ENCODE measurements at places on chromosomes 5 and 9.

DNA sequence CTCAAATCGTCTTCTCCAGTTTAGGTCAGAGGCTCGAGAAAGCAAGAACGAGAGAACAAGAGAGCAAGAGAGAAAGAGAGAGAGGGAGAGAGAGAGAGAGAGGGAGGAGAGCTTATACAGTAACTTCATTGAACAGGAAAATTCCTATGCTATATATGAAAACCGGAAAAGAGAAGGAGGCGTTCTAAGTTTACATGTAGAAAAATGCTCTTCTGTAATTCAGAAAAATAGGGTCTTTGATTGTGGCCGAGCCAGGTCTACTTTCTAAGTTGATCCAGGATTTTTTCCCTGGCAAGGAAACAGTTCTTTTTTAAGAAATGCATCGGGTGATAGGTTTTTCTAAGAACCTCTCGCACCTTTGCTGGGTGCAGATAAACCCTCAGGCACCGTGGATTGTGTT lies 29.5 kb downstream of the COL15A1 start:
- no peak for DNase-seq

GRCh38 chr9:98917746-98918487 lies 25.8 kb upstream of the COL15A1 start:
- no peak for DNase-seq

- no peak for DNase-seq
Observed at GRCh38 chr5:11482011-11482410, 422.2 kb downstream of the CTNND2 start.

DNA sequence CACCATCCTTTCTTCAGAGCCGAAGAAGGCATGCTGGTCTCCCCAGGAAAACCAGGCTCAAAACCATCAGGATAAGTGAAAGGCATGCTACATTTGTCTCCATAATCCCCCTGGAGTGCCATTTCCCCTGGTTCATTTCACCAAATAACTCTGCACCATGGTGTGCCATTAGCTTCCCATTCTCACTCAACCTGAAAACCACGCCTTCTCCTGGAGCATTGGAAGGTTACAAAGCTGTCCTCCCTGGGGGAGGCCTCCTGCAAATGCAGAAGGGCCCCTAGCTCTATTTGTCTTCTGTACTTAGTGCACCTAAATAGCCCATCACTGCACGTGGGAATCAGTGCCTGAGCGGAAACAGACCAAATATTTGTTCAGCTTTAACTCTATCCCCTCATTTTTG lies 90.2 kb upstream of the ICE1 start:
- DNase-seq: no peak

DNA sequence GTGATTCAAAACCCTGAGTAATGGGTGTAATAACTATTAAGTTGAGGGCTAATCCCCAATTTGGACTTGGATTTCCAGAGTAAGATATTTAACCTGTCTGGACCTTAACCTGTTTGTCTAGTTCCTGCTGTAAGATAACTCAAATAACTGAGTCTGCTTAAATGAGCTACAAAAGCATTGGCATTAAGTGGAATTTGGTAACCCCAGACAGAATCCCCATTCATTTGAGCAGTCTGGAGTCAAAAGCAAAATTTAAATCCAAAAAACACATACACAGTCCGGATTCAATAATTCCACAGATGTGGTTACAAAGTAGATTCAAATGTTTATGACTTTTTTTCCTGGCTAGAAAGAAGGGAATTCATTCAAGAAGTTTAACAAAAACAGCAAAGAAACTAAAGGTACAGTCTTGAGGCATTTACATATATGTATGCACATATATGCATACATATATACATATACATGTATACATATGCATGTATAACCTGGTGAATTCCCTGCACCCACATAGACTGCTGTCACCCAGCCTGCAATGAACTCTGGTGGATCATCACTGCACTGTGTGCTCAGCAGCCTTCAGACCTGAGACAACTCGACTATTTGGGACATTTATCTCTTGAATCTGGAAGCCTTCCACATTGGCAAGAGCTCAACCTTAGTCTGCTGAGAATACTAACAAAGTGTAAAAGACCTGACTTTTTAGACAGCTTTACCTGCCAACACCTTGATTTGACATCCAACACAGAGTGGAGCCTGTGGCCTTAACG lies 205.4 kb downstream of the LURAP1L start:
- no peak for DNase-seq

- no peak for DNase-seq
Observed at GRCh38 chr5:53560028-53560427, 411 bp upstream of the NDUFS4 start.

DNA sequence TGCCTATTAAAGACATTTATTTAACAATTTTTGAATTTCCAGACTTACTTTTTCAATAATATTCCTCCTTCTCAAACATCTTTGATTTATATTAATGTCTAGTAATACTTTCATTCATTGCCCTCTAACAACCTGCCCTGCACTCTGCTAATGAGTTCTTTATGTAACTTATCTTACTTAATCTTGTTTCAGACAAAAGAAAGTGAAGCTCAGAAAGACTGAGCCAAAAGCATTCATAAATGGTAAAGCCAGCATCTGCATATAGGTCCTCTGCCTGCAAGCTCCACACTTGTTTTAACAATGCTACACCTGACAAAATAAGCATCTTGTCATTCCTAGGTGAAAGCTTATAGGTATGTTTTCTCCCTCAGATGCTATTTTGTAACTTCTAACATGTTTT lies 2.4 kb upstream of the TNPO1 start:
- DNase-seq: no peak

DNA sequence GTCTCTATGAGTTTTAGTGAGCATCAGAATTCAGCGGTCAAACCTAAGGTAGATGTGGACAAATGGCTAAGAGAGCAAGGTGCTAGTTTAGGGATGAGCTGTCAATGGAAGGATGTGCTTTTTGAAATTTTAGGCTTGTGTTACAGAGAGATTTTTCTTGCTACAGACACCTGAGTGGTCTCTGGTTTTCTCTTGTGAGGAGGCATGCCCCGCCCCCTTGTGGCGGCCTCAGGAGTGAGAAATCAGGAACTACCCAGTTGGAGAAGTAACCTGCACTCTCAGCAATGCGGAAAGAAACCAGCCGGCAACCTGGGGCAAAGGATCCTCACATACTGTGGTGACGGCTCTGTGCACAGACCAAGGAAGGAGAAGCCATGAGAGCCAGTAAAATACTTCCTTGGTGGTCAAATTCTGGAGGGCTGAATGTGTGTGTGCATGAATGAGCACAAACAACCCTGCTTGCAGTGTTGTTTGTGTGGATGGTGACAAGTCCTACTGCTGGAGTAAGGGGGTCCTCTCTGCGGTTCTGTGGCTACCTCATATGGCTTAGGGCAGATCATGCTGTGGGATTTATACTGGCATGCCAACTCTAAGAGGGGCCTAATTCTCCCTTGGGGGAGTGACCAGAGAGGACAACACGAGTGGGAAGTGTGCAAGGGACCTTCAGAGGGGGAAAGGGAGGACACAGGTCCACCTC lies 16.7 kb upstream of the HSD17B4 start:
- no peak for DNase-seq

DNA sequence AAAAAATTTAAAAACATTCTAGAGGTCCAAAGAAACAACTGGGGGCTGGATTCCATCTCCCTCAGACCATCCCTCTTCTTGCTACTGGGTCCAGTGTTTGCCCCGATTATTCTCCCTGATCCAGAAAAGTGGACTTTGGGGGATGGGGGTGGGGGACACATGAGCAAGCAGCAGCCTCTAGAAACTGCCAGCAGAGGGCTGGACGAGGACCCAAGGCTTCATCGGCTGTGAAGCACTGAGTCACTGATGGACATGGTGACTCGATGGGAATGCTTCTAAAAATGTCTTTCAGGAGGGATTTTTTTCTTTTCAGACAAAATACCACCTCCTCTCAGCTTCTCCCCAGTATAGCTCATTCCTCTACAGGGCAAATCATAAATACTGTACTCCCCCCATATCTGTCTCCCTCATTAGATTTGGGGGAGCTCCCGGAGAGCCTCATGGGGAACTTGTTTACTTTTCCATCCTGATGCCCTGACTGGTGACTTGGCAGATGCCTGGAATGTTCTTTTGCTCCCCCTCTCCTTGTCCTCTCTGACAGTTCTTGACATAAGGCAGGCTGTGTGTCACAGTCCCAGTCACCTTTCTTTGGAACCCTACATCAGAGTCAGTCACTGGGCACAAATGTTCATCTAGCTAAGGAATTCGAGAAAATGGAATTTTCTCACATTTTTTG lies 67.2 kb upstream of the STC2 start:
- no peak for DNase-seq

DNA sequence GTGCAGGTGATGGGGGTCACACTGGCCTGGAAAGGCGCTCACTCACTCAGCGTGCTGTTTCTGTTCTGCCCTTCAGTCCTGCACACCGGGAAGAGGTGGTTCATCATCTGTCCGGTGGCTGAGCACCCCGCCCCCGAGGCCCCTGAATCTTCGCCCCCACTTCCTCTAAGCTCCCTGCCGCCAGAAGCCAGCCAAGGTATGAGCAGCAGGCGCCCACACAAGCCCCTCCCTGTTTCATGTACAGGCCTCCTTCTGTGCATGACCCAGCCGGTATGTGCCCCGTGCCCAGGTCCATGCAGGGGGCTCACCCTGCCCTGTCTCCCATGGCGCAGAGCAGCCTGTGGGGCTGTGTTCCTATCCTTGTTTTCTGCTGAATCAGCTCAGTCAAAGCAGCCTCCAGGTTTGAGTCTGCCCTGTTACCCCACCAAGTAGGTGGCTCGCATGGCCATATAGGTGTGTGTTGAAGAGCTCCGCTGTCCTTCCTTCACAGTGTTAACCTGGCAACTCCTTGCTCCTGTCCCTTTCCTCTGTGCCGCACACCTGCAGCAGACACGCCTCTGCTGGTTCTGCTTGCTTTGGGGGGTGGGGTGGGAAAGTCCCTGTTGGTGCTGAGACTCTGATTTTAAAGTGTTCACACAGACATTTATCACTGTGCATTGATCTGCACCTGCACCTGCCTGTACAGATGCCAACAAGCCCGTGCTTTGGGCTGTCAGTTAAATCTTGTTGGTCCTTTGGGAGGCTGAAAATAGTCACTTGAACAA lies 84.8 kb downstream of the WNK2 start:
- DNase-seq: no peak

- no peak for DNase-seq
Observed at GRCh38 chr5:179154991-179155955, 95.1 kb downstream of the ZNF354C start.

GRCh38 chr5:101942321-101942882 lies 353.7 kb downstream of the SLCO4C1 start:
- peak; percentile 53 for DNase-seq

- DNase-seq: no peak
Observed at GRCh38 chr9:73583576-73583975, 431.9 kb downstream of the ANXA1 start.

- DNase-seq: no peak
Observed at GRCh38 chr9:122392714-122393113, 21.9 kb downstream of the PTGS1 start.

DNA sequence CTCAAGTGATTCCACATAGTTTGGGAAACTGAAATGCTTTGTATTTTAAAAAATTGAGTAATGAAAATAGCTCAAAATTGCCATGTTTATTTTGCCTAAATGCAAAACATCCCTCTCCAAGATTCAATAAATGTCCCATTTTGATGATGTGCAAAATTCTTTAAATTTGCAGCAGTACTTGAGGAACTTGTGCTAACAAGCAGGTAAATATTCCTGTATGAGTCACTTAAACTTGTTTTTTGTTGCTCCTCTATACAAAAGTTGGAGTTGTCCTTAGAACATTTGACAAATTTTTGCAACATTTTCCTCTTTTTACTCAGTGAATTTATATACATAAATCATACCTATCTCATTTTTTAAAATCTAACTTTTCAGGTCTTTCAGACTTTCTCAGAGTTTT lies 280.2 kb downstream of the CDH12 start:
- DNase-seq: no peak

DNA sequence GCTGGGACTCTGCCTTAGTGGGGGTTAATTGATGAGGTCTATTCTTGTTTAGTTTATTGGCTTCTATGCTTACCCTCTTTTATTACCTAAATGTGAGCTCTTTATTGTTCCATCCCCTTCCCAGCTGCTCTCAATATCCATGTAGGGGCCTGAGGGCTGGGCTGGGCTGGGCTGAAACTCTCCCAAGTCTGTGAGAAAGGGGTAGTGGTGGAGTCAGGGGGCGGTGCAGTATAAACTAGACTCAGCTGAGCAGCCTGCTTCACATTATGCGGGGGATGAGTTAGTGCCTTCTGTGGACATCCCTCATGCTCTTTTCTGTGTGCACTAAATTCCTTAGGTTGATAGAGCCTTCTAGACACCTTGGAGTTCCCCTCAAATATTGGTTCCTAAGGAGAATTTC lies 451.8 kb upstream of the PTGER4 start:
- DNase-seq: no peak

DNA sequence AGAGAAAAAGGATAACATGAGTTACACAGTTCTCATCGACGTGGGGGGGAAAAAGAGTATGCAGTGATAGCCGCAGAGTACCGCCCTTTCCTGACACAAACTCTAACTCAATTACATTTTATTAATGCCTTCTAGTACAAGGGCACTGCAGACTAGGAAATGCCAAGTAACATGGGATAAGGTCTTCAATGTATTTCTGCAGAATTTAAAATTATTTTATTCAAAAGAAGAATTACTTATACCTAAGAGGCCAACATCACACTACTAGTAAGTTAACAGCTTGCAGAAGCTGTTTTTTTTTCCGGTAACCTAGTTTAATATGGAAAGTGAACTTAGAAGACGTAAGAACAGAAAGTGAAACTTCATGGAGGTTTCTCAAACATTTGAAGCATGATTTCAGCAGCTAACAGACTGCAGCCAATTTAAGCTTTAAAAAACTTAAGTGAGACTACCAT lies 3.9 kb downstream of the SETX start:
- DNase-seq: no peak

GRCh38 chr5:73179730-73180129 lies 6.7 kb downstream of the TMEM174 start:
- no peak for DNase-seq

DNA sequence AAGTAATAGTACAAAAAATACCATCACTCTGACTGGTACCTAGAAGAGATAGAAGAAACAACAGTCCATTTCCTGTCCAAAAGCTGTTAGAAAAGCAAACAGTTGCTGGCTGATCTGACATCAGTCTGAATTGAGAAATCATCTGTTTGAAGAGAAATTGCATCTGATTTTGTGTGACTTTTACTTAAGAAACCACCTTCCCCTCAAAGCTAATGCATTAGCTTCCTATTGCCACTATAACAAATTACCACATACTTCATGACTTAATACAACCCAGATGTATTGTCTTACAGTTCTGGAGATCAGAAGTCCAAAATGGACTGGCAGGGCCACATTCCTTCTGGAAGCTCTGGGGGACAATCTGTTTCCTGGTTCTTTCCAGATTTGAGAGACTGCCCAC lies 385.9 kb upstream of the TLE4 start:
- DNase-seq: no peak

DNA sequence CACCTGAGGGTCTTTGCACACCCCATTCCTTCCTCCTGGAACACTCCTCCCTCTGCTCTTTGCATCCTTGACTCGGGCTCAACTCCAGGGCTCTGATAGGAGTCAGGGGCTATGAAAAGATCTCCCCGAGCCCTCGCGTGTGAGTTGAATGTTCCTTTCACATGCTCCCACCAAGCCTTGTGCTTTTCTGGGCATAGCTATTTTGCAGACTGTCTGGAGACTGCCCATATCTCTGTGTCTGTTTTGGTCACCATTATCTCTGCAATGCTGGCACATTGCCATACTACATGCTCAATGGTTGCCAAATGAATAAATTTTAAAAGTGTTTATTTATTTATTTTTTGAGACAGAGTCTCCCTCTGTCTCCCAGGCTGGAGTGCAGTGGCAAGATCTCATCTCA lies 56.9 kb upstream of the PLPP1 start:
- DNase-seq: no peak

GRCh38 chr5:132024789-132025402 lies 13.4 kb upstream of the ACSL6 start:
- DNase-seq: no peak

- DNase-seq: no peak
Observed at GRCh38 chr5:150781706-150782614, 3.4 kb downstream of the SMIM3 start.
